Mesenteric fat pad (tissue), 1 donor: ENCODE measurements at places on chromosomes 1 and 21.

DNA sequence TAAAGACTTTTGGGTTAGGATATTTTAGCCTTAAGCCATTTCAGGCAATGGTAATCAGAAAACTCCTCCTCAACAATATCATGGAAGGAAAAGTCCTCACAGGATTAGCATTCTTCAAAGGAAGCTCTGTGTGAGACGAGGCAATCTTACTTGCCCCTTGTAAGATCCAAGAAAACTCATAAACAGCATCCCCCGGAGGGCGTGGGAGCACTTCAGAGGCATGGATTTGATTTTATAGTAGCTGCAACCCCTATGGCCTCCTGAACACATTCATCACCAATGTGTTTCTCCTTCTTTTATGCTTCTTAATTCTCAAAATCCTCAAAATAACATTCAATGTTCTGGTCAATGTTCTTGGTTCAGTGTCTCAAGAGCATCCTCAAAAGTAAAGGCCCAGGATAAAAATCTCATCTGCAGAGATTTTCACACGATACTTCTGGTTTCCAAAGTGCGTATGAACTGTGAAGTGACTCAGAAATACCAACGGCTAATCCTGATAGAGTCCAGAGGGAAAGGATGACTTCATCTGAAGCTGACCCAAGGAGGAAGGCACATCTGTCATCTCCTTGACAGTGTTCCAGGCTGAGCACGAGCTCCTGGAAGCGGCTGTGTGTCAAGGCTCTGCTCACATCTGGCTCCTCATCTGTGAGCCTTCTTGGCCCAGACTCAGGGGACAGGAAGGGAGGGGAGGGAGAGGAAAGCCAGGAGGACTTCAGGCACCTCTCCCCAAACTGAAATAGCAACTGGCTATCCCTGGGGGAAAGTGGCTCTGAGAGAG is 49.3 kb upstream of the PSEN2 start:
- no peak for DNase-seq

- no peak for DNase-seq
These were observed 359.3 kb downstream of the PDE4B start for GRCh38 chr1:66152034-66152433.

GRCh38 chr1:37995751-37996345 is 6.0 kb upstream of the SF3A3 start:
- DNase-seq: peak; percentile 94

DNA sequence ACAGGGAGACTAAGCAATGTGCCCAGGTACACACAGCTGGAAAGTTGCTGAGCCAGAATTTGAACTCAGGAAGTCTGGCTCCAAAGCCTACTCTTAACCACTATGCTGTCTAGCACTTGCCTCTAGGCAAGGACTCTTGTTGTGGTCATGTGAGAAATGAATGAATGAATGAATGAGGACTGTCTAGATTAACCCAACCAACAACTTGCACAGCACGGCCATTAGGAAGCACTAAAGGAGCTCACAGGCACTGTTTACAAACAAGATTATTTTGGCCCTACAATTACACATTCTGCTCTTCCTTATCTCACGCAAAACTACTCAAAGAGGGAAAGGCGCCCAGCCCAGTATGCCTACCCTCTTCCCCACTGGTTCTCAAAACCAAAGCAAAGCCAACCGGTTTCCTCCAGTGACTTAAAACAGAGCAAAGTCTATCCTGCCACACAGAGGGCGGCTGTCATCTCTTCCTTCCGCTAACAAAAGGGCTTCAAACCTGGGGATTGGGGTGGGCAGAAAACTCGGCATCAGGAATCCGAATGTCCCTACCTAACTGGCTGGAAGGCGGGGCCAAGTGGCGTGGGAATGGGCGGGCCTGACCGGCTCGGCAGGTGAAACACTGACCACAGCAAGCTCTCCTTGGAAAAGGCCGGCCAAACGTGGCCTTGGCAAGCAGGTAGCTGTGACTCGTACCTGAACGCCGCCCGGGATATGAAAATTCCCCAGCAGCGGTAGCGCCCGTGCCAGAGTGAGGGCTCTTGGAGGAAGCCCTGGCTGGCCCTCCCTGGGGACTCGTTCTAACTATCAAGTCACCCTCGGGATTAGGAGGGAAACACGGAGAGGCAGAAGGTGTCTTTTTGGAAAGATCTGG is 948 bp downstream of the STK40 start:
- no peak for DNase-seq

- no peak for DNase-seq
These were observed 23.4 kb upstream of the ABCG1 start for GRCh38 chr21:42195378-42196031.

DNA sequence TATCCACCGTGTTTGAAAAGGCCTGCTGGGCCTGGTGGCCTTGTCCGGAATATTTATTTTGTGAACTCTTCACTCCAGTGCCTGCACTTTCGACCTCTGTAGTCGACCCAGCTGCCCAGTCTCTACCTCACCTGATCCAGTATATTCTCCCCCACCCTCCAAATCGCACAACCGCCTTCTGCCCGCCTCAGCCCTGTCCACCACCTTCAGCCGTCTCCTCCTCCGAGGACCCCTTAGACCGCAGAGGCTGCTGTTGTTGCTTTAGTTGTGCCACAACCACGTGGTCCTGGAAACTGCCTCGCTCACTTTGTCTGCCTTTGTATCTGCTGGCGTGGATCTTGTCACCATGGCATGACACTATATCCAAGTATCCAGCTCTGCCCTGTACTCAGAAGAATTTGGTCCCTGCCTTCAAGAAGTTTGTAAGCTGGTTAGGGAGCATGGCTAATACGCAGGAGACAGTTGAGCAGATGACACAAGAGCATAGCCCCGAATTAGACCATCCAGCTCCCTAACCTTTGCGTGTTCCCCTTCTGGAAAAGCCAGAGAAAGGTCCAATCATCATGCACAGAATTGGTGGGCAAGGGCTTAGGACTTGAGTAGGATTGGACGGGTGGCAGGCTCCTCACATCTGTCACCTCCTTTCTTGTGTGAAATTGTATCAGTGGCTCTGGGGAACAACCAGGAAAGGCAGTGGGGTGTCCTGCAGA is 1.5 kb downstream of the PHGDH start:
- DNase-seq: no peak

- DNase-seq: no peak
These were observed 528.5 kb downstream of the MATN1 start for GRCh38 chr1:30194741-30195423.

- DNase-seq: no peak
These were observed at the start of gene SELE for GRCh38 chr1:169733924-169734323. Gene SELE, minus strand, starts transcription at chr1:169734079. Its CDS starts 467 bp downstream, at chr1:169733612.

DNA sequence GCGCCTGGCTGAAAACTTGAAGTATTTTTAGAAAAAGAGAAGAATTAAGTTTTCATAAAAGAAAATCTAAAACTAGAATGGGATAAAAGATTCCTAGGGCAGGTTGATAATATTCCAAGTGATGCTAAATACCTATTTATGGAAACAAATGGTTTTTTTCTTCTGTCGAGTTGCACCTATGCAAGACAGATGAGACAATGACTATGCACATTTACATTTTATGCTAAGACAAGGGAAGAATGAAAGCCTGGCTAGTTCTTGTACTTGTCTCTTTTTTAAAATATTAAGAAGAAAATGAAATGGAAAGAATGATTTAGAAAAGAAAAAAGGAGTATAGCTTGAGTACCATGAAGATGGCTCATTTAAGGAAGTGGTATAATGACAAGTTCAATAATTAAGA is 24.4 kb upstream of the USP24 start:
- no peak for DNase-seq

DNA sequence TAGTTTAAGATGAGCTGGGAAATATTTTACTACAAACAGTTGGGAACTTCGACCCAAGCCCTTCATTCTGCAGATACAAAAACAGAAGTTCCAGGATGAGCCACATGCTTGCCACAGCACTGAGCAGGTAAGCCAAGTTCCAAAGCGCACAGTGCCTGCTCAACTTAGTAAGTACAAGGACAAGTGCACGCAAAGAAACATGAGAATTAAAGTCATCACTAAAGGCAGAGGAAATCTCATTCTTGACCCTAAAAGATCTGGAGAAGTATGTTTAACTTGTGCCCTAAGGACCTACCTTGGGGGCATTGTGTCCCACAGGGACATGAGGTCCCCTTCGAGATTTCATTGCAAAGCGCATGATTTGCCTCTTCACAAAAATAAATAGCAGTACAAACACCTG is 1.2 kb upstream of the UBAP2L start:
- DNase-seq: no peak

DNA sequence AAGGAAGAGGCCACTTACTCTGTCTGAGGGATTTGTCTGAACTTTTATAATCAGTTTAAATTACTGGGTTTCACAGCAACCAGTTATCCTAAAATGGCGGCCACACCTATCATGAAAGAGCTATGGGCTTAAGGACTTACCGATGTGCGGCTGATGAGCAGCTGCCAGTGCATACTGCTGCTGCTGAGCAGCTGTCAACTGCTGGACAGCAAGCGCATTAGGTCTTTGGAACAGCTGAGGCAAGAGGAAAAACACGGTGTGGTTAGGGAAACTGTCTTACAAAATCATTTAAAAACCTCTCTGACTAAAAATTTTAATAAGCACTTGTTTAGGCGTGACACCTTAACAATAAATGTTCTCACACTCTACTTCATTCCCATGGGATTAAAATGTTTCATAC is 72.6 kb upstream of the SDC3 start:
- no peak for DNase-seq

DNA sequence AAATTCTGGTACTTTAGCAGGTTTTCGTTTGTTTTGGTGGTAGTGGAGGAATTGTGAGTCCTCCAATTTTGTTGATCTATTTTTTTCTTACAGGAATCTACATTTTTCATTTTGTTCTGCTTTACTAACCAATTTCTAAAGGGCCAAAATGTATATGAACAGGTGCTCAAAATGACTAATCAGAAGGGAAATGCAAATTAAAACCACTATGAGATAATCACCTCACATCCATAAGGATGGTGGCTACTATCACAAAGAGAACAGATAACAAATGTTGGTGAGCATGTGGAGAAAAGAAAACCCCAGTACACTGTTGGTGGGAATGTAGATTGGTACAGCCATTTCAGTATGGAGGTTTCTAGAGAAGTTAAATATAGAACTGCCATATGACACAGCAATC is 134.2 kb downstream of the LMO4 start:
- DNase-seq: no peak

DNA sequence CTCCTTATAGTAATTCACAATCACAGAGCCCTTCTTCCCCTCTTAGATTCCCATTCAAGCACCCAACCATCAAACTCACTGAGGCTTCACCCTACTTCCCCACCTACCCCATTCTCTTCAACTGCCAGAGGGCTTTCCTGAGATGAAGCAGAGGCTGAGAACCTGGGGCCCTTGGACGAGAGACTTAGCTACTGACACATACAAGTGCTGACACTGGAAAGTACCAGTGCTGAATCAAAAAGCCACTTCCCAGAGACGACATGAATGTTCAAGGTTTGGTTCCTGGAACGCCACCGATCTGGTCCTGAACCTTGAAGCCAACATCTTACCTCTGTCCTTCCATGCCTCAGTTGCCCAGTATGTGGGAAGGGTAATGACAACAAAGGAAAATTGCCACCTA is 16.6 kb upstream of the RAP1A start:
- no peak for DNase-seq
